ENCODE measurements at places on chromosomes 5 and 9.
A peak's percentile ranks its signal among the peaks of the same experiment; 100 is the strongest.

DNA sequence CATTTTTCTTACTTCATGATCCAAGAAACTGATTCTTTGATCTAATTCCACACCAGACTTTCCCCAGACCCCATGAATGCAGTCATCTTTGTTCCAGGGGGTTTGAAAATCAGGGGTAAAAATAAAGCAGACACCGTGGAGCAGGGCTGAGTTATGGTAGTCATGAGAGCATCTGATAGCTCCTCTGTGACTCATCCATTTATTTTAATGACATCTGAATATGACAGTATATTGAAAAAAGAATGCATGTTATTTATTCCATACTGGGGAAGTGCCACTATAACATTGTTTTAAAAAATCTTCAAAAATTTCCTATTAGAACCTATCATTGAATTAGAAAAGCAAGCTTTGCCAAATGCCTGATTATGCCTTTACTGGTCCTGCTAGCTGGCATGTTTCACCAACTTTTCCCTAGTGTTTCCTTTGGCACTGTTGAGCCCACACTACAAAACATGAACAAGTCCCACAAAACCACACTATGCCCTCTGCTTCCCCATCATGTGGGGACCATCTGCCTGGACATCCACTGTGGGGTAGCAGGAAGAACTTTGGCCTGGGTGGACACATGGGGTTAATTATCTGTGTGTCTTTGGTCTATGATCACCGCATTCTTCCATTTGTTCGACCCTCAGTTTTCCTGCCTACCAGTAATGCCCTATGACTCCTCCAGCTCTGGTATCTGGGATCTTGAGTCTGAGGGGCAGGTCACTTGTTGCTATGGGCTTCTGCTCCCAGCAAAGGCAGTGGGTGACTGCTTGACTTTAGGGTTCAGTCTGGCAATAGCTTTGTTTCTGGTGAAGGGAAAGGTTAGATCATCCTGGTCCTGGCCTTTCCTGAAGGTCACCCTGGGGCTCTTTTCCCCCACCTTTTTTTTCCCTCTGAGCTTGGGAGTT is 82.7 kb upstream of the PANK3 start:
- no peak for DNase-seq

DNA sequence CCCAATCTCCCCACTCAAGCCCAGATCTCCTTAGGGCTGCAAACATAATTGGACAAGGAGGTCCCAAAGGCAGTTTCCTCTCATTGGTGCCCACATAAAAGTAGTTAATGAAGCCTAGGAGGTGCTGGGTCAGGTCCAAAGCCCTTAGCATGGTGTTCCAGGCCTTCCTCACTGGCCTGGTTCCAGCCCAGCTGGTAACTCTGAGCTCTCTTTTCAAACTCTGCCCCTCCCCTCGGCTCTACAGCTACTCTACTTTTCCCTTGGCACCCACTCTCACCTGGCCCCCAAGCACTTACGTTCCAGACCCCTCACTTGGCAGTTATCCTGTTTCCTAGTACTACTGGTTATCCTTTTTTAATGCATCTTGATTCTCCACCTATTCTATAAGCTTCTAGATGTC is 9.9 kb downstream of the SEPTIN8 start:
- peak; percentile 81 for DNase-seq

DNA sequence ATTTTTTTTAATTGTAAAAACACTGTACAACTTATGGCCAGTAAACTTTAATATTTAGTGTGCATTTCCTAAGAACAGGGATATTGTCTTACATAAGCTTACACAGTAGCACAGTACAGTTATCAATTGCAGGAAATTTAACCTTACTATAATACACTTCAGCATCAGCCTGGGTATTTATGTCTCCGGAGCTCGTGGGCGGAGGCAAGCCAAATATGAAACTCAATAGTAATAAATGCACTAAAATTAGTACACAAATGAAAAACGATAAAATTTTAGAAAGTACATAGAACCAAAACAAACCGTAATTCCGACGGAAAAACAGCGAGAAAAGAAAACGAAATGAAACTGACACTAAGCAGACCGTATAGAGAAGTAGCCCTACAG is 91.2 kb downstream of the ANXA2R start:
- no peak for DNase-seq

GRCh38 chr5:95870105-95870672 is 47.7 kb upstream of the GLRX start:
- no peak for DNase-seq

DNA sequence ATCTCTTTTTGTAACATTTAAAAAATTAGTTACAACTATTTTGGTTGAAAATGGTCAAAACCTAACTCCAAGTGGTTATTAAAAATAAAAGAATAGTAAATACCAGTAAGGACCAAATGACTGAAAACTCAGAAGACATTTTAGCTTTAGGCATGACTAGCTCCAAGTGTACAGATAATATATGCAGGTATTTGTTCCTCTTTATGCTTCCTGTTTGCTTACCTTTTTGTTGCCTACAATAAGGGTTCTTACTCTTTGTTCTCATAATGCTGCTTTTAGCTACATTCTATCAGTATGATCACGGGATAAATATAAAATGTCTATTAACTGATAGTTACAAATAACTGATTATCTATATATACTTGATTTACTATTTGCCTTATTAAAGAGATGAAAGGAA is 259.6 kb downstream of the CDH12 start:
- no peak for DNase-seq

DNA sequence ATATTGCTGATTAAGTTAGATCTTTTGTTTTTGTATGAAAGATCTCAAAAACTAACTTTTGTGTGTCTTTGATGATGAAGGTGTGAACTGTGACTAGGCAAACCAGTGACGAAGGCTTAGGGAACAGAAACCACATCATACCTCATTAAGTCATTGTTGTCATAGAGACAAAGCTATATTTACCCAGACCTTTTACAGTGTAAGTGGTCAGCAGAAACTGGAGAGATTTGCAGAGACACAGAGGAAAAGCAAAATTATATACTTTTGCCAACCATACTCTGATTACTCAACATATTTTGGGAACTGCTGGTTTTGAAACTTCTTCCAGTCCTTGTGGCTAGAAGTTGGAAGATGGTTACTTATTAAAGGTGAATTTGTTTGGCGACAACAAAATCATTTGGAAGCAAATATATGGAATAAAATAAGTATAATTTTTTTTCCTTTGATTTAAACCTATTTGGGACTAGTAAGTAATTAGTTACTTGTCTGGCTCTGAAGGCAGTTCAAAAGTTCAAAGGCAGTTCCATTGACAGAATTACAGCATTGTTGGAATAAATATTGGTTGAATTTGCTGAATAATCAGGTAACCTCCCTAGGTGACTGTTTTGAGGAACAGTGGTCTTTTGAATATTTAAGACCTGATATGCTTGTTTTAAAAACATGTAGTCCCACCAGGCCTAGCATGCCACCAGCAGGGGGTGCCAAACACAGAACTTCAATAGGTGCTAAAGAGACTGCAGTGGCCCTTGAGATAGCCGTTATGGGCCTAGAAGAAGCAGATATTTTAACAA is 103.8 kb downstream of the RPS23 start:
- DNase-seq: peak; percentile 24

DNA sequence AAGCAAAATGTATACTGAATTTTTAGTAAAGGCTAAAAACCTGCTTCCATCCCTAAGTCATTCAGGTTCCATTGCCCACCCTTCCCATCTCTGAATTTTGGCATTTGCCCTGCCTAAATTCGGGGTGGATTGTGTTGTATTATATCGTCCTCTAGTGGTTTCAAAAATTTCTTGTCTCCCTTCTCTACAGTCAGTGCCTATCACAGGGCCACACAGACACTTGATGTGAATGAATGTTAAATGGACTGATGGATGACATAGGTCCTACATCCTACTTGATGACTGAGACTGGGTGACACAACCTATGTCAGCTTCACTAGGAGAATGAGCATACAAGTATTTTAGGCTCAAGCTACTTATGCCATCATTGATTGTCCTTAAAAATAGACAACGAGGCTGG is 45.6 kb upstream of the SLC30A5 start:
- DNase-seq: no peak
